PC-3 (cell line): ENCODE measurements at places on chromosomes 6 and 20.
A peak's percentile ranks its signal among the peaks of the same experiment; 100 is the strongest.

- DNase-seq, result no peak
Measured at GRCh38 chr20:17965042-17965697, 3.4 kb downstream of the SNX5 start.

GRCh38 chr6:150142670-150143515 is at the start of gene PPP1R14C:
PPP1R14C (plus strand) TSS chr6:150143044; CDS start chr6:150143193, 149 bp downstream.
- peak; percentile 44 for DNase-seq

DNA sequence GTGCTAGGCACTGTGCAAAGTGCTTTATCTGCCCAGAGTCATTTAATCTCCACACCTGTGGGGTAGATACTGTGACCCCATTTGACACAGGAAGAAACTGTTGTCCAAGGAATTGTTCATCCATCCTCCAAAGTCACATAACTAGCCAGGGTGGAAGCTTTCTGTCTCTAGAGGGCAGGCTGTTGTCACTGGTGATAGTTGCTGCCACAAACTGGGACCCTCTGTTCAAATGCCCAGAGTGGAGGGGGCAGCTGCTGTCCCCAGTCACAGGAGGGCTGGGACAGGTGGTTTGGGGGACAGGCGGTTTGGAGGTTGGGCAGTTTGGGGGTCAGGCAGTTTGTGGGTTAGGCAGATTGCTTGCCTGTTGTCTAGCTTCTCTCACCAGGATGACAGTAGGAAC is 16.1 kb upstream of the TMEM242 start:
- no peak for DNase-seq

- no peak for DNase-seq
Measured at GRCh38 chr6:50361641-50362331, 312.1 kb upstream of the DEFB112 start.

DNA sequence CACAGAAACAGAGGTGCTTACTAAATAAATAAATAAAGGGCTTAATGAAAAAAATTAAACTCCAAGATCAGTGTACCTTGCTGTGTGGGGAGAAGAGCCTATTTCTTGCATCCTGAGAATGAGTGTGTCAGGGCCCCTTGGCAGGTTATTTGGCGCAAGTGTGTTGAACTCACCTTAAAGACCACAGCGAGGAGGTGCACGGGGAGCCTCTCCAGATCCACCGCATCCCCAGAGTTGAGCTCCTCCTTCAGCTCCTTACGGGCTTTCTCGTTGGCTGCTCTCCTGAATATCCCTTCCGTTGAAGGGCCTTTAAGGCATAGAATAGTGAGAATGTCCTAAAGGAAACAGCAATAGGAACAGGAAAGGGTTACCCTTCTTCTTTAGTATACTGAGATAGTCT is 3.6 kb downstream of the TAGAP start:
- no peak for DNase-seq

DNA sequence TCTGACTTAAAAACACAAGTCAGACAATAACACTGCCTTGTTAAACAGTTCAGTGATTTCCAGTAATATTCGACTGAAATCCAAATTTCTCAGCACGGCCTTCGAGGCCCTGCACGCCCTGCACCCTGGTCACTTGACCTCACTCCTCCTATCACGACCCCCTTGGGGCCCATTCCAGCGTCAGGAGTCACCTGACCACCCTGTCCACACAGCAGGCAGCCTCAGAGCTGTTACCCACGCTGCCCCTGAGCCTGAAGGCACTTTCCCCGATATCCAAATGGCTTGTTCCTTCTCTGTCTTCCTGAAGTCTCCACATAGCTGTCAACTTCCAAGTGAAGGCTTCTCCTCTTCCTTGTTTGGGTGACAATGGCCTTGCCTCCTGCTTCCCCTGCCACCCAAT is 33.1 kb upstream of the SMOC2 start:
- DNase-seq, result no peak

DNA sequence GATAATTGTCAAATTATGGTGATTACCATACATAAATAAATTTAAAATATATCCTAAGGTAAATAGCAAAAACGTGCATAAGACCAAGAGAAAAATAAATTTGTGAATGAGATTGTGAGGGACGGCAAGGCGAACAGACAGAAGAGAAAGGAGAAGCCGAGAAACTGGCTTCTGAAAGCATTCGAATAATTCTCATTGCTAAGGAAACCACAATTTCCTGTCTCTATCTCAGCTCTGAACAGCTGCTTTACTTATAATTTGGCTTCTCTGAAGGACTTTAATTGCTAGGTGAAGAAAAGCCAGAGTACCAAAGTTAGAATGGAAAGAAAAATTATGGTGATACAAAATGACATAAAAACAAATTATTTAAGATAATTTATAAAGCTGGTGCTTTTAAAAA is 79.0 kb upstream of the RGS17 start:
- DNase-seq, result no peak

GRCh38 chr6:43455531-43456428 is at the start of gene DLK2:
DLK2 (minus strand) TSS chr6:43455548; CDS start chr6:43454825, 723 bp downstream.
- peak; percentile 35 for DNase-seq

DNA sequence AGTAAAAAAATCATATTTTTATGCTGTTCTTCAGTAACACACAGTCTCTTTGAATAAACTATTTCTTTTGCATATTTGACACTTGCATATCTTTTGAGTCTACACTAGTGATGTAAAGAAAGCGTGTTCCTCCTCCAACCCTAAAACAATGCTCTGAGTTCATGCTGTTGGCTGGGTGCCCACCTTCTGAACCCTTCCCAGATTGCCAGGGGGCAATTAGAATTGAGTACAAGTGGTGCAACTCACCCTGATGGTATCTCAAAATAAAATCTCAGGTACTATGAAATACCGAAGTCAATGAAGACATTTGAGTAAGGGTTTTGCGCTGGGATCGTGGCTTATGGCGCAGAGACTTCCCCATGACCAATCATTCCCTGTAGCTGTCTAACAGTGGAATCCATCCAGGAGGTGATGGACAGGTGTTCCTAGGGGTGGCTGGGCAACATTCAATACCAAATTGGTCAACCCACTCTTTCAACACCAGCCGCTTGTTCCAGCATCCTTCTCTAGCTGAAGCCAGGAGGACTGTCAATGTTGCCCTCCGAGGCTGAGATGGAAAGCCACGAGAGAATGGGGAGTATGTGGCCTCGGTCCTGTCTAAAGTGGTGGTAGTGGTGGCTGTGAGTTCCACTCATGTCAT is 94.4 kb upstream of the ZNFX1 start:
- no peak for DNase-seq

DNA sequence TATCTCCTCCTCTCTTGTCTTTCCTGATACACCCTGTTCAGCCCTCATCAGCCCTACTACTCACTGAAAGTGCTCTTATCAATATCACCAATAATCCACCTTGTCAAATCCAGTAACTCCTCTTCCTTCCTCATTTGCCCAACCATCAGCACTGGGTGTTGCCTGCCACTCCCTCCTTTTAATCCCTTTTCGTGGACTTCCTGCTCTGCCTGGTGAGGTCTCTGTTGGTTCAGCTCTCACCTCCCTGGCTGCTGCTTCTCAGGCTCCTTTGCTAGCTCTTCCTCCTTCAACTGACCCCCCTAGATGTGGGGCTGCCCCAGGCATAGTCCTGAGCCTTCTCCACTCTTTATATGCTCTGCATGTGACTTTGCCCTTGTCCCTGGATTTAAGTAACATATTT is 92.5 kb downstream of the PREP start:
- no peak for DNase-seq

DNA sequence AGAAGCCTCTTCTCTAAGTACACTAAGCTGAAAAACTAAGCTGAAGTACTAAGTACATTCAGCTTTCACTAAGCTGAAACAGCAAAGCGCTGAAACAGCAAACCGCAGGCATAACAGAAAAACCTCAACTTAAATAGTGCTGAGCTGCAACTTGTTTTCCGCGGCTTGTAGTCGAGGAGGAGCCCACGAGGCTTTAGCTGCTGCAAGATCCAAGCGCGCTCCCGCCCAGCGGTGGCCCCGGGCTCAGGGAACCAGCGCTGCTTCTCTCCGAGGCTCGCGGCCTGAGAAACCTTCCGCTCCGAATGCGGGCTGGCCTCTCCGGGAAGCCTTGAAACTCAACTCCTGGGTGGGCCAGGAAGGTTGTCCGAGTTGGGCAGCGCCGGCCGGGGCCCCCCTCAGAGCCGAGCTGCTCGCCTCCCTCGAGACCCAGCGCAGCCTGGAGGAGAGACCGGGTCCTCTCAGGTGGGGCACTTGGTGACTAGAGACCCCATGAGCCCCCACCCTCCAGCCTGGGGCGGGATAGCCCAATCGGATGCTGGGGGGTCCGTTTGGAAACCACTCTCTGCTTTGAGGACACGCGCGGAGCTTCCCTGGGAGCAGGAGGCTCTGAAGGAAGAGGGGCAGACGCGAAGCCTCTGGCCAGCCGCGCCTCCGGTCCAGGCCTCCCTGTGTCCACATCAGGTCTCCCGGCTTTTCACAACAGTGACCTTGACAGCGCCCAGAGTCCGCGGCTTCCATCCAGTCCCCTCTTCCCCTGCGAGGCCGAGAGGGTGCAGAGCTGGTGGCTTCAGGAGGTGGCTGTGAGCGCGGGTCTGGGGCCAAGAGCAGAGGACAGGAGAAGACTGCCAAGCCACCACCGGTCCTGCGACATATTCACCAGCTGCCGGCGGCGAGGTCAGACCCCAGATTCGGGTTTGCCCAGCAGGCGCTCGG is 38.1 kb upstream of the HLA-E start:
- DNase-seq, result no peak

GRCh38 chr6:46730921-46731461 is 4.2 kb downstream of the PLA2G7 start:
- no peak for DNase-seq

GRCh38 chr6:147999001-147999540 is 343.6 kb upstream of the SASH1 start:
- no peak for DNase-seq

- no peak for DNase-seq
Measured at GRCh38 chr6:105921781-105922180, 164.4 kb upstream of the PRDM1 start.

GRCh38 chr6:13526727-13527670 is 39.6 kb upstream of the GFOD1 start:
- DNase-seq, result no peak

- no peak for DNase-seq
Measured at GRCh38 chr6:89118931-89119330, 1.1 kb upstream of the SRSF12 start.

DNA sequence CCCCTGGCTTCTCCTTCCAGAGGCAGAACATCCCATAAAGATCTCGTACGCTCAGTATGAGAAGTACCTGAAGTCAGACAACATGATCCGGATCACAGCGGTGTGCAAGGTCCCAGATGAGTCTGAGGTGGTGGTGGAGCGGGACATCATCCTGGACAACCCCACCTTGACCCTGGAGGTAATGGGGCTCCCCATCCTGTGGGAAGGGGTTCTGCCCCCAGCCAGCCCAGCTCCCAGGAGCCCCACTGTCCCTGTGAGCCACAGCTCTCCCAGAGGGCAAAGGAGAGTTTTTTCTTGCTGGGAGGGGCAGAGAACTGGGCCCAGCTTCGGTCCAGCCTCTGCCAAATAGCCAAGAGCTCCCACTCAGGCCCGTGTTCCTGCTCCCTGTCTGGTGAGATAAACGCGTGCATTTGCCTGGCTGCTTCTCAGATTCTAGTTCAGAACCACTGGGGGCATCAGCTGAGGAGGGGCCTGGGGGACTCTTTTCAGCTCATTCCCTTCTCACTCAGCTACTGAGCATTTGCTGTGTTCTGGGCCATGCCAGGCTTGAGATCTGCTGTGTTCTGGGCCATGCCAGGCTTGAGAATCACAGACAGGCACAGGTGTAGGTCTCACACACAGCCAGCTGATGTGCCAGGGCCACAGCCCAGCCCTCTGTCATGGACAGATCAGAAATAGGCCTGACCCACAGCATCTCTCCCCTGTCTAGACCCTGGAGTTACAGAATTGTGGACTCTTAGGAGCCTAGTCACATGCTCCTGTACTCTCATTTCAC is 39.5 kb downstream of the TGM3 start:
- DNase-seq, result no peak

DNA sequence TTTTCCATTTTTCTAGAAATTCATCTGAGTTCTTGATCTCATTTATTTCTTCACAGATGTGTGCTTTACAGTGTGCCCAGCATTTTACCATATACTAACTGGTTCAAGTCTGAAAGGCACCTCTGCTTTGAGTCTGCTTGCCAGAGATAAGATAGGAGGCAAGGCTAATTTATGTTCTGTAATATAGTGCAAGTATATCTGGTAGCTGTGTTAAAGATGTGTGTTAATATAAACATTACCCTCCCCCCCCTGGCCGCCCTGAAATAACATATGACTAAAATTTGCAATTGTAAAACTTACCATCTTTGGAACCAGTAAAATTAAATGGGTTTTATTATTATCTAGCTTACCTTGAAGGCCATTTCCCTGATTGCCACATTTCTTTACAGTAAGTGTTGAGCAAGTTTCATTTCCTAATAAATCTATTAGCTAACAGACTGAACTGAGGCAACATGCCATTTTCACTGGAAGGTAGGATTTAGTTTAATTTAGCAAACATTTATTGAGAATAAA is 2.7 kb downstream of the FBXO9 start:
- no peak for DNase-seq
